ENCODE measurements at places on chromosomes 11 and 22.

DNA sequence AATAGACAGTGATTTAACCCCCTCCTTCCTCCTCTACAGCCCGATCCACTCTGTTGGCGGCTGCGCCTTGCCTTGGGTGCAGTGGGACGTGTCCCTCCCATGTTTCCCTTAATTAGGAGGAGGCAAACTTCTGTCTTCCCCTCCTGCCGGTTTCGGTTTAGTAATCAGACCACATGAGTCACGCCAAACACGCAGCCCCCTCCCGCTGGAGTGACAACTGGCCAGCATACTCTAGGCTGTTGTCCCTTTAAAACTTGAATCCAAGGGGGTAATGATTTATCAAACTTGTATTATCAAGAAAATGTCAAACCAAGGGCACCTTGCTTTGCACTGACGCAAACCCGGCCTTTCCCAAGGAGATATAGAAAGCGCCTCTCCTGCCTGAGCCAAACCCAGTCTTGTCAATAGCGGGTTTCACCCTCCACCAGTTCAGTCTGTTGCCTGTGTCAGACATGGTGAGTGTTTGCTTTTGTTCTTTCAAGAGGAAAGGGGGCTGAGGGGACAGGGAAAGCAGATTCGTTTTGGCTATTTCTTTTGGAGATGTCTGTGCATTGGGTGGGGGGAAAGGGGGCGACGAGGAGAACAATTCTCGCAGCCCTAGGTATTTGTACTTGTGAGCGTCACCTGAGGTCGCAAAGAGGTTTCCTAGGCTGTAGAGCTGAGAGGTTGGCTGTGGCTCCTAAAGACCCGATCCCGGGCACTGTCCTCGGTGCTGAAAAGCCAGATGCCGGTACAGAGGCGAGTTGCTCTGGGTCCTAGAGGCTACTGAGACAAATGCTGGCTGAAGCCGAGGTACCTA, at the start of gene SLC6A5:
Gene SLC6A5 (plus strand): TSS at position 388 of the 799 bp plus-strand sequence. CDS start 65 bp downstream, at position 453.
- DNase-seq = peak; percentile 10

GRCh38 chr11:134475951-134476350, 63.9 kb upstream of the B3GAT1 start:
- DNase-seq = no peak

DNA sequence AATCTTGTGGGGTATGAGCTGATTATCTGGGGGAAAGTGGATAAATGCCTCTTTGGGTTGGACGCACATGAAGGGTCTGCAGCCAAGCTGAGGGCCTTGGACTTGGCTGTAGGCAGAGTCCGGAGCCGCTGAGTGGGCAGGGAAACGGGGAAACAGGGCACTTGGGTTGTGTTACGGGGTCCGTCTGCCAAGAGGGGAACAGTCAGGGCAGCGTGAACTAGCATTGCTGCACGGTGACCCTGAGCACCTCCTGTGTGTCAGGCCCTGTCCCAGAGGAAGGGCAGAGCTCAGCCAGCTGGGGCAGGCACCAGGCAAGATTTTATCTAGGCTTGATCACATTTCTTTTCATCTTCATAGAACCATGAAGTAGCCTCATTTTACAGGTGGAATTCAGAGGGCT, 11.9 kb downstream of the FAM83F start:
- no peak for DNase-seq

- DNase-seq = no peak
Observed at GRCh38 chr11:44338698-44339529, 29.0 kb upstream of the ALX4 start.

DNA sequence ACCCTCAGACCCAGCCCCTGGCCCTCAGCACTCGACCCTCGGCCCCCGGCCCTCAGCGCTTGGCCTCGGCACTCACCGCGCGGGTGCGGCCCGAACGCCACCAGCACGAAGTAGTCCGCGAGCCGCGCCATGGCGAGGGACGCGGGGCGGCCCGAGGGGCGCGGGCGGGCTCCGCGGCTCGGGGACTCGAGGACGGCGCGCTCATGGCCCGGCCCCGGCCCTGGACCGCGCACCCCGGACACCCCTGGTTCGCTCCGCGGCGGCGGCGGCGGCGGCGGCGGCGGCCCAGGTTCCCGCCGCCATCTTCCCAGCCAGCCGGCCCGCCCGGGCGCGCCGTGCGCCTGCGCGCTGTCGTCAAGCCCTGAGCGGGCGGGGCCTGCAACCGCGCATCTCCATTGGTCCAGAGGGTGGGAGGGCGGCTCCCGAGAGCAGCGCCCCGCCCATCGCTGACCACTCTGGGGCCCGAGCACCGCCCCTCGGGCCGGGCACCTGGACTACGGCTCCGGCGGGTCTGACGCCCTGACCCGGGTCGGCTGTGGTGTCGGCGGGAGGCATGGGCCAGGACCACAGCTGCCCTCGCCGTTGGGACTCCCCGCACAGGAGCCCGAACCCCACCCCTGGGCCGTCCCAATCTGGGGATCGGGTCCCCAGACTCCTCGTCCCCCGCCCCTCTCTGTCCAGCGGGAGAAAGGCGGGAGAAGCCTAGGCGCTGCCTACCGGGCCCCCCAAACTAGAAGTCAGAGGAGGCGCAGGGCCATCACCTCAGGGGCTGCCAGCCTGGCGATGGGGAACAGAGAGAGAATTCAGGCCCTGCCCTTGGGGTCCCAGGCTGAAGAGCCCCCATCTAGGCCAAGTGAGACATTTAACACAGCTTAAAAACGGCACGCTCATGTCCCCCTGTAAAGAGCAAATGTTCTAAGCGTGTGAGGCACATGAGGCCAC, at the start of gene SBF1:
Gene SBF1 (minus strand): TSS at position 326 of the 942 bp plus-strand sequence. CDS start 195 bp downstream, at position 131.
- peak; percentile 85 for DNase-seq

Measured in AG10803 (cell line).